Breast epithelium (tissue), 4 donors: ENCODE measurements at places on chromosomes 3 and 15. TPM values are rescaled to one million over a fixed set of nuclear protein-coding genes. Genes with fewer than 3 reads are reported as not detected.

Gene TMEM45A
- 19.7 TPM for total RNA-seq

GRCh38 chr3:27642796-27643195, 79.3 kb downstream of the EOMES start:
- H3K36me3 ChIP-seq = no peaks in the 10 kb centered on the region
- H3K27ac ChIP-seq = peak overlapping the region; percentile 75
- no peak overlapping the region for H3K4me3 ChIP-seq
- no peaks in the 10 kb centered on the region for H3K4me1 ChIP-seq
- H3K27me3 ChIP-seq = no peaks in the 10 kb centered on the region

GRCh38 chr3:148428862-148429605, 268.7 kb upstream of the AGTR1 start:
- DNase-seq = no peak
- no peaks in the 10 kb centered on the region for H3K36me3 ChIP-seq
- no peaks in the 10 kb centered on the region for H3K4me1 ChIP-seq
- no peaks in the 10 kb centered on the region for H3K27me3 ChIP-seq
- no peak overlapping the region for H3K27ac ChIP-seq

DNA sequence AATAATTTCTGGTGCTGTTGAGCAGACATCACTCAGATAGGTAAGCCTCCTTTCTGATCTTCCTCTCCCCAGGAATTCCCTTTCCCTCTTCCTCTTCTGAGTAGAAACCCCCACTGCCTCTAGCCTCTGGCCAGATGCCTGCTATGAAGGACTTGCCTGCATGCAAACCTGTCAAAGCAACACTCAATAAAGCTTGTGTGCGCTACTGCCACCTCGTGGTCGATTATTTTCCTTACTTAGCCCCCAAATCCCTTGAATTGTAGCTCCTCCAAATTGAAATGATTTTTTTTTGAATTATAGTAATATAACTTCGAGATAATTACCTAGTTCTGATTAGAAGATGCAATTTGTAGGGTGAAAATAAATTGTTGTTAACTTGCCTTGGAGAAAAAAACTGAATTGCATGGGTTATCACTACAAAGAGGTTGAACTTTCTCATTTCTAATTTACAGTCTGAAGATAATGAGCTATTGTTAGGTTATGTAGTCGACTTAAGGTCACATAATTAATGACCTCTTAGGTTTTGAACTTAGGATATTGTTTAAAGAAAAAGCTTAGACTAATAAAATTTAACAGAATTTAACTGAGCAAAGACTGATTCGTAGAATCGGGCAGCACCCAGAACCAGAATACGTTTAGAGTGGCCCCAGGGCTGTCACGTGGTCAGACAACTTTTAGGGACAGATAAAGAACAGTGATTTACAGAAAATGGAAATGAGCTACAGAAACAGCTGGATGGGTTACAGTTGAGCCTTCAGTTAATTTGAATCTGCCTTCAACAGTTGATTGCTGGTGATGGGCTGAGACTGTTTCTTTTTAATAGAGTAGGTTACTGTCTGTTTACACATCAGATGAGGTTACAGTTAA, 269.3 kb downstream of the ARPP21 start:
- no peak overlapping the region for H3K4me3 ChIP-seq
- H3K27ac ChIP-seq = no peak overlapping the region
- no peaks in the 10 kb centered on the region for H3K27me3 ChIP-seq
- no peaks in the 10 kb centered on the region for H3K4me1 ChIP-seq
- no peak for DNase-seq

Gene GLDN
- total RNA-seq = 7.3 TPM

DNA sequence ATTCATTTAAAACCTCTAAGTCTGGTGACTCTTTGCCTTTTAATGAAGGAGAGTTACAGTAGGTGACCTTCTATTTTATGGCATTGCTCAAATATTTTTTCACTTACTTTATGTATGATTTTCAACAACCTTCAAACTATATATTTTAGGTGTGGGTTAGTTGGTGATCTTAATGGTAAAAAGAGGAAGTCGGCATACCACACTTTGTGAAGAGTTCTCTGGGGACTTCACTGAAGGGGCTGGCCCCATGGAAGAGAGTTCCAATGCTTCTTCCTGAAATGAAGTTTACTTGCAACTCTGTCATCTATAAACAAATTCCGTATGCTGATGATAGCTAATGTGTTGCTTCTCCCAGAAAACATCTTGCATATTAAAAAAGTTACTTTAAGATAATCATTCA, 647.0 kb upstream of the SGO1 start:
- H3K36me3 ChIP-seq = no peaks in the 10 kb centered on the region
- no peaks in the 10 kb centered on the region for H3K27me3 ChIP-seq
- no peak for DNase-seq
- H3K4me3 ChIP-seq = no peak overlapping the region

GRCh38 chr3:9951962-9952805, at the start of gene PRRT3:
Gene PRRT3, minus strand, starts transcription at chr3:9952408. Its CDS starts 2,293 bp downstream, at chr3:9950115.
- no peaks in the 10 kb centered on the region for H3K27me3 ChIP-seq
- H3K27ac ChIP-seq = no peak within 1 kb of the TSS
- peak within 1 kb of the TSS; percentile 72 for H3K4me3 ChIP-seq
- no peaks in the 10 kb centered on the region for H3K36me3 ChIP-seq

Gene SPINK8
- not detected for total RNA-seq

DNA sequence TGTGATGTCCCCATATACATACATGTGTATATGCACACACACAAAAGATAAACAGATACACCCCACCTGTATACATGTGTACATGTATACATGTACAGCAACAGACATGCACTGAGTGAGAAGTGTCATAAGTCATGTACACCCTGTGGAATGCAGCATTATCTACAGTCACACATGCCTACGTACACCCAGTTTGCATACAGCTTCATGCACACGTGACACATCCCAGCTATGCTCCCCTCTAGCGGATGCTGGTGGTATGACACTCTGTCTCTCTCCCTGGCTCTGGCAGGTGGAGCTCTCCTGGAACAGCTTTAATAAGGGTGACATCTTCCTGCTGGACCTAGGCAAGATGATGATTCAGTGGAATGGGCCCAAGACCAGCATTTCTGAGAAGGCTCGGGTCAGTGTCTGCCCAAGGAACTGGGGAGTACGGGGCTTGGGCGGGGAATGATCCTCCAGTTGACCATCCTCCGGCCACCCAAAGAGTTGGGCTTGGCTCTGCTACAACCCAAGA, 6.3 kb downstream of the VILL start:
- H3K36me3 ChIP-seq = no peaks in the 10 kb centered on the region
- H3K4me1 ChIP-seq = peaks cover 7% of the 10 kb centered on the region
- no peaks in the 10 kb centered on the region for H3K27me3 ChIP-seq
- H3K27ac ChIP-seq = peak overlapping the region; percentile 95

Gene WDR76
- total RNA-seq = 4.5 TPM

- H3K36me3 ChIP-seq = no peaks in the 10 kb centered on the region
- H3K4me1 ChIP-seq = no peaks in the 10 kb centered on the region
- H3K27me3 ChIP-seq = no peaks in the 10 kb centered on the region
- H3K4me3 ChIP-seq = no peak overlapping the region
- no peak for DNase-seq
Measured at GRCh38 chr3:8256441-8257071, 245.1 kb upstream of the LMCD1 start.

- no peaks in the 10 kb centered on the region for H3K4me1 ChIP-seq
- no peaks in the 10 kb centered on the region for H3K27me3 ChIP-seq
- DNase-seq = no peak
- H3K27ac ChIP-seq = no peak overlapping the region
- H3K36me3 ChIP-seq = no peaks in the 10 kb centered on the region
Measured at GRCh38 chr3:148599481-148599880, 98.2 kb upstream of the AGTR1 start.

DNA sequence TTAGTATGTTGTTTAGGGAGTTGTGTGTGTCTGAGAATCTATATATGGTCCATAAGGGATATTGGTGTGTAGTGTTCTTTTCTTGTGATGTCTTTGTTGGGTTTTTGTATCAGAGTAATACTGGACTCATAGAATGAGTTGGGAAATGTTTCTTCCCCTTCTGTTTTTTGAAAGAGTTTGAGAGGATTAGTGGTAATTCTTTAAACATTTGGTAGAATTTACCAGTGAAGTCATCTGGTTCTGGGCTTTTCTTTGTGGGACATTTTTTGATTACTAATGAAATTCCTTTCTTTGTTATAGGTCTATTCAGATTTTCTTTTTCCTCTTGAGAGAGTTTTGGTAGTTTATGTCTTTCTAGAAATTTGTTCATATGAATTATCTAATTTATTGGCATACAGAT, 16.9 kb downstream of the ACKR2 start:
- H3K27me3 ChIP-seq = no peaks in the 10 kb centered on the region
- no peak for DNase-seq
- H3K4me1 ChIP-seq = no peaks in the 10 kb centered on the region
- H3K4me3 ChIP-seq = no peak overlapping the region
- no peaks in the 10 kb centered on the region for H3K36me3 ChIP-seq

DNA sequence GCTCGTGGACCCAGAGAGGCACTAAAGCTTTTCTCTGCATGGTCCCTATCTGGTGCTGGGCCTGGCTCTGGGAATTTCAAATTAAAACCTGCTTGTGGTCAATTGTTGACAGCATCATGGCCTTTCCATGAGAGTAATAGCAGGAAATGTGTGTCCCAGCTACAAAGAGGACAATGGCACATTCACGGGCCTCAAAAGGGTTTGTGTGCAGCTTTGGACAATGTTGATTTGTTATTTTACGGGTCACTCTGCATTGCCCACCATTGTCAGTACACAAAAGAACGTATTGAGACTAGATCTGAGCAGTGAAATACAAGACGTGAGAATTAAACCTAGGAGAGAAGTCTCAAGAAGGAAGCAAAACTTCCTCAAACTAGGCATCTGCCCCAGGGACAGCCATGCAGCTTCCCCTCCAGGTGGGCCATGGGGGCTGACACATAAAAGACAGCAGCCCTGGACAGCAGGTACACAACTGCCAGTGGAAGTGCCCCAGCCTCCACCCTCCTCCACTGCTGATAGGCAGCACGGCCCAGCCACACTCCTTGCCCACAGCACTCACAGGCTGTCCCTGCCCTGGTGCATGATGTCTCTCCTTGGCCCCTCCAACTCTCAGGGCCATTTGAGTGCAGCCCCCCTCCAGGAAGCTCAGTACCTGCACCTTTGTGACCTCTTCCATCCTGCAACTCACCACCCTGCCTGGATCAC, 15.9 kb upstream of the LTF start:
- no peak overlapping the region for H3K4me3 ChIP-seq
- H3K4me1 ChIP-seq = no peaks in the 10 kb centered on the region
- H3K36me3 ChIP-seq = no peaks in the 10 kb centered on the region
- peak overlapping the region; percentile 45 for H3K27ac ChIP-seq

Gene SNURF
- total RNA-seq = 5.8 TPM

DNA sequence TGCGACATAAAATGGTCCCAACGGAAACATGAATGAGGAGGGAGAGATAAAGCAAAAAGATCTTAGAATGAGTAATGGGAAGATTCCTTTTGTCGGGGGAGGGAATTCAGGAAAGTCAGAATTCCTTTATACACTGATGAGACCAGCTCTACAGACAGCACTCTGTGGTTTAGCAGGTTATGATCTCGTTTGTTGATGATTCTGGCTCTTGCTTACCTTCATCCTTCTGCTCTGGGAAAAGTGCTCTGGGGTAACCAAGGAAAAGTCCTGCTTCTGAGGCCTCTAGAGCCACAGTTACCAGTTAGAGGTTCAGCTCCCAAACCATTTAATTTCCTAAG, 150.7 kb upstream of the NR2E3 start:
- DNase-seq = no peak
- peaks cover 5% of the 10 kb centered on the region for H3K4me1 ChIP-seq
- H3K27ac ChIP-seq = peak overlapping the region; percentile 66

DNA sequence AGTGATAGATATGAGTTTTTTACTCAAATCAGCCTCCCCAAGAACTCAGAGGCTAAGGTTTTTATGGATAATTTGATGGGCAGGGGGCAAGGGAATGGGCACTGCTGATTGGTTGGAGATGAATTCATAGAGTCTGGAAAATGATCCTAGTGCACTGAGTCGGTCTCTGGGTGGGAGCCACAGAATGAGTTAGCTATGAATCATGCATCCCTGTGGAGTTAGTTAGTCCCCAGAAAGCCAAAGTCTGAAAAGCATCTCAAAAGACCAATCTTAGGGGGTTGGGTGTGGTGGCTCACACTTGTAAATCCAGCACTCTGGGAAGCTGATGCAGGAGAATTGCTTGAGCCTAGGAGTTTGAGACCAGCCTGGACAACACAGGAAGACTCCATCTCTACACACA, 516.1 kb downstream of the AGBL1 start:
- peaks cover 3% of the 10 kb centered on the region for H3K27me3 ChIP-seq
- no peak for DNase-seq
- no peak overlapping the region for H3K27ac ChIP-seq
- no peak overlapping the region for H3K4me3 ChIP-seq
- H3K36me3 ChIP-seq = no peaks in the 10 kb centered on the region

GRCh38 chr3:132399054-132399929, 18.0 kb upstream of the DNAJC13 start:
- no peaks in the 10 kb centered on the region for H3K36me3 ChIP-seq
- no peak for DNase-seq
- H3K4me3 ChIP-seq = no peak overlapping the region

DNA sequence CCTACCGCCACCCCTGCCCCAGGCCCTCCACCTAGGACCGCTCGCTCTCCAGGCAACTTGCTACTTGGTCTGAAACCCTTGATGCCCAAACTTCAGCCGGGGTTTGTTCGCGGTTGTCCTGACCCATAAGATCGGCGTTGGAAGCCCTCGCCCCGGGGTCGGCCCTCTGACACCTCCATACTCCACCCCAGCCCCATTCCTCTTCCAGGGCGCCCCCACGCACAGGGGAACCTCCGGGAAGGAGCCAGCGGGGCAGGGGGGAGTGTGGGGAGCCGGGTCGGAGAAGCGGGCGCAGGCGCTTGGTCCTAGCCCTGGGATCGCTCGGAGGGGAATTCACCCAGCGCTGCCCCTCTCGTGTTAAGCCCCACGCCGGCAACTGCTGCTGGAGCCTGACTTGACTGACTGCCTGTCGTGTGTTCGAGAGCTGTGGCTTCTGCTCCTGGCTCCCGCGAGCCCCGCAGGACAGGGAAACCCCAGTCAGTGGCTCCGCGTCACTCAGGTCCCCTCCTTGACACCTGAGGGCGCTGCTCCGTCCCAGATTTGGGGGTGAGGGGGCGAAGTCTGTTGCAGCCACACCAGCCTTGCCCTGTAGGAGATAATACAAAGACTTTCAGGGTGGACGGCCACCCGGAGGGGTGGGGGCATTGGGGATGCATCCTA, 675 bp downstream of the RYR3 start:
- H3K27ac ChIP-seq = no peak overlapping the region
- peaks cover 22% of the 10 kb centered on the region for H3K27me3 ChIP-seq
- no peaks in the 10 kb centered on the region for H3K36me3 ChIP-seq
- no peaks in the 10 kb centered on the region for H3K4me1 ChIP-seq

Gene MCF2L2
- total RNA-seq = 1.3 TPM

DNA sequence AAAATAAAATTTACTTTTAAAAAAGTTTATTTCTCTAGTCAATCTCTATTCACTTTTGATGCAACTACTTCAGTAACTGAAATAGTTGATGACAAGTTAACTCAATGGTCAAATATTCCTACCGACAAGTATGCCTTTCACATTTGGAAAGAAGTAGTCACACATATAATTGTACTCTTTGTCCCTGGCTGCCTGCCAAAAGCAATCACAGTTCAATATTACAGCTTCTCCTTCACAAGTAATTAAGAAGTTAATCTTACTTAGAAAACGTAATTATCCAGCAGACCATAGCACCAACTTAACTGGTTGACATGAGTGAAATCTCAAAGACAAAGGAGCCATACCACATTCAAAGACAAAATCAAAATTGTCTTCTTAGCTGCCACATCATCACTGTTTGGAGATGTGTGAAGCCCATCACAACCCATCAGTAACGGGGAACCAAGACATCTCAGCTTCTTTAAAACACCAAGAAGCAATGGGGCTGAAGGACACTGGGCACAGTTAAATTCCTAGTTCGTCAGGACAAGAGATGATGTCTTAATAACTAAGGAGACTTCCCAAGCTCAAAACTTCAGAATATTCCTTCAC, 86.1 kb downstream of the PLCH1 start:
- H3K36me3 ChIP-seq = no peaks in the 10 kb centered on the region
- no peak for DNase-seq
- H3K27me3 ChIP-seq = no peaks in the 10 kb centered on the region
